ENCODE measurements at places on chromosomes 1 and 21.

- no peak for DNase-seq
These were observed 313.5 kb downstream of the SMYD3 start for GRCh38 chr1:246193537-246193936.

- no peak for DNase-seq
These were observed 6.8 kb upstream of the EFCAB14 start for GRCh38 chr1:46725736-46726108.

- DNase-seq, result no peak
These were observed 26.2 kb downstream of the SLC66A1 start for GRCh38 chr1:19338323-19338762.

DNA sequence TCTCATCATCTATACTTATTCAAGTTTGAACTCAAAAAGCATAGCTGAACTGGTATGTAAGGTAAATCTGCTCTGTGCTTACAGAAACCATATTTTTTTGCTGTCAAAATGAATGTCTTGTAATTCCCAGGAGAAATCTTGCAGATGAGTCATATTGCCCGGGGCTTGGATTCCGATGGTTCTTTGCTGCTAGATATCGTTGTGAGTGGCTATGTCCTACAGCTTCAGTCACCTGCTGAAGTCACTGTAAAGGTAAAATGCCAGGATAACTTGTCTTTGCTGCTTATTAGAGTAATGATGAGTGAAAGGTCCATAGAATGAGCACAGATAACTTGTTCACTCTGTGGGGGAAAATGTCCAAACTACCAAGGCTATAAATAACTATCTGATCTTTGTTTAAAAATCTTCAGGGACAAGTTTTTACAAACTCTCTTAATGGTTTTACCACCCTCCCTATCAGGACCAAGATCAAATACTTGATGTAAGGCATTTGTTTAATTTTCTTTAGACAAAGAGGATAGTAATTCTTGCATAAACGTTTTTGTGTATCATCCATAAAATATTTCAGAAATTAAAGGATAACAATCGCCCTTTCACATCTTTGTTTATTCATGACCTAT, 222.3 kb downstream of the TPR start:
- DNase-seq, result no peak

DNA sequence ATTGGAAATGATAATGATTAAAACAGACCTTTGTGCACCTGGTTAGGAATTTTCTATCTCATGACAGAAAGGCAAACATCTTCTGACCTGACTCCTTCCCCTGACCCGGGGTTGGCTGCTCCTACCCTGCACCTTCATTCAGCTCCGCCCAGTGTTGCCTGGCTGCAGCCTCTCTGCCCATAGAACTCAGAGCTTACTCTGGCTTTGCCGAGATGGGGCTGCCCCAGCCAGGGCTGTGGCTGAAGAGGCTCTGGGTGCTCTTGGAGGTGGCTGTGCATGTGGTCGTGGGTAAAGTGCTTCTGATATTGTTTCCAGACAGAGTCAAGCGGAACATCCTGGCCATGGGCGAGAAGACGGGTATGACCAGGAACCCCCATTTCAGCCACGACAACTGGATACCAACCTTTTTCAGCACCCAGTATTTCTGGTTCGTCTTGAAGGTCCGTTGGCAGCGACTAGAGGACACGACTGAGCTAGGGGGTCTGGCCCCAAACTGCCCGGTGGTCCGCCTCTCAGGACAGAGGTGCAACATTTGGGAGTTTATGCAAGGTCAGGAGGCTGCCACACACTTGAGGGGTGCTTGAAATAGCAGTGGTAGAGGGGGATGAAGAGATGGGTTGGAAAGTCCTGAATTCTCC, at the start of gene DIO1:
DIO1 (plus strand) TSS at position 189 of the 638 bp plus-strand sequence; CDS start at position 213, 24 bp downstream.
- DNase-seq, result no peak
